ENCODE measurements at places on chromosomes 13 and 19.

DNA sequence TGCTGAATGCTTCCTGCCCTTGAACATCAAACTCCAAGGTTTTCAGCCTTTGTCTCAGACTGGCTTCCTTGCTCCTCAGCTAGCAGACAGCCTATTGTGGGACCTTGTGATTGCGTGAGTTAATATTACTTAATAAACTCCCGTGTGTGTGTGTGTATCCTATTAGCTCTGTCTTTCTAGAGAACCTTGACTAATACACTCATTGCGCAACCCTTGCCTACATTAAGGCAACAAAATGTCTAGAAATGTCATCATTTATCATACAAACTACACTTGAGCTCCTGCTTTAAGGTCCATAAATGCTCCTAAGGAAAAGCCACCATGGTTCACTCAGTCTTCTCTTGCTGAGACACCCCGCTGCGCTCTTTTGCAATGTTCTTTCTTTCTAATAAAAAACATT, 2861.0 kb downstream of the PCDH9 start:
- no peak for DNase-seq

DNA sequence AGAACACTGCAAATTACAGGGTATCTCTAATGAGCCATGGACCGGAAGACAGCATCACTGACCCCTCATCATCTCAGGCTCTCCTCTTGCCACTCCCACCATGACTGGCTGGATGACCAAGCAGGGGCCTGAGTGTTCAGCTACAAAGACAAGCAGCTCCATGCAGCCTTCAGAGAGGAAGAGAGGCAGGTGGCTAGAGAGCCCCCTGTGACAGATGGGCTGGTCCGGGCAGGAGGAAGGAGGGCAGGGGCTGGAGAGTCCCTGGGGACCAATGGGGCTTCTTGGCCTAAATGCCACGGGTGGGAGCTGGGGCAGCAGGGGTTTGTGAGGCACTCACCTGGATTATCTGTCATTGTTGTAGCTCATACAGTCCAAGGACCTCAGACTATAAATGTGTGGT, 12.8 kb upstream of the RASA3 start:
- no peak for DNase-seq

DNA sequence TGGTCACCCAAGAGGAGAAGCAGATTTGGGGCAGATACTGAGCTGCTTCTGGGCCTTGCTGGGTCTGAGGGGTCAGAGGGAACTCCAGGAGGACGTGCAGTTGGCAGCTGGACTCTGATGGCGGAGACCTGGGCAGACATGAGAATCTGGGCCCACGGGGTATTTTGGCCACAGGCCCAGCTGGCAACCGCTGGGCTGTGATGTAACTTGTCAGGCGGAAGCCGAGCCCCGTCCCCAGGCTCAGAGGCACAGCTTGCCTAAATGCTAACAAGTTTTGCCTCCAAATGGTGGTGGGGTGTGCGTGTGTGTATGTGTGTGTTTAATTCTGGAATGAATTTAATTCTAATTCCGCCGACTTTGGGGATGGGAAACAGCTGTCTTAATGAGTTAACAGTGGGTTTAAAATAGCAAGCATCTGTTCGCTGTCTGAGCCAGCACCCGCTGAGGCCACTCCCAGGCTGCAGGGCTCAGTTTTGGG, 11.6 kb downstream of the ZNRF4 start:
- DNase-seq = no peak

DNA sequence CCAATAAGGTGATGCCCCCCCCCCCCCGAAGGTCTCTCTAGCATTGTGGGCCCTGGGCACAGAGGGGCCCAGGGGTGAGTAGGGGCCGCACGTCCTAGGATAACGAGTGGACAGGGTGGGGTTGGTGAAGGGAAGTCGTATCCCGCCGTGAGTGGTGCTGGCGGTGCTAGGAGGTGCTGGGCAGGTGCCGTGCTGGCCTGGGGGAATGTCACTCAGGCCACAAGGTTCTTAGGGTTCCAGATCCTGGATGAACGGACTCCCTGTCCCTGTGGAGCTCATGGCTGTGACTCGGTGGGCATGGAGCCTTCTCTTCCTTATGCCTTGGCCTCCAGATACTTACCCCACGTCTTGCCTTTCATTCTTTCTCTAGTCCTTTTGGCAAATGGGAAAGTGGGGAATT, 157.4 kb upstream of the SOX1 start:
- no peak for DNase-seq

Measured in activated naive CD4-positive, alpha-beta T cell treated with anti-CD3 and anti-CD28 coated beads, Interleukin-2, amount 50 U/mL, for 16 hours (primary cell).